ENCODE measurements at places on chromosomes 1 and 21.

DNA sequence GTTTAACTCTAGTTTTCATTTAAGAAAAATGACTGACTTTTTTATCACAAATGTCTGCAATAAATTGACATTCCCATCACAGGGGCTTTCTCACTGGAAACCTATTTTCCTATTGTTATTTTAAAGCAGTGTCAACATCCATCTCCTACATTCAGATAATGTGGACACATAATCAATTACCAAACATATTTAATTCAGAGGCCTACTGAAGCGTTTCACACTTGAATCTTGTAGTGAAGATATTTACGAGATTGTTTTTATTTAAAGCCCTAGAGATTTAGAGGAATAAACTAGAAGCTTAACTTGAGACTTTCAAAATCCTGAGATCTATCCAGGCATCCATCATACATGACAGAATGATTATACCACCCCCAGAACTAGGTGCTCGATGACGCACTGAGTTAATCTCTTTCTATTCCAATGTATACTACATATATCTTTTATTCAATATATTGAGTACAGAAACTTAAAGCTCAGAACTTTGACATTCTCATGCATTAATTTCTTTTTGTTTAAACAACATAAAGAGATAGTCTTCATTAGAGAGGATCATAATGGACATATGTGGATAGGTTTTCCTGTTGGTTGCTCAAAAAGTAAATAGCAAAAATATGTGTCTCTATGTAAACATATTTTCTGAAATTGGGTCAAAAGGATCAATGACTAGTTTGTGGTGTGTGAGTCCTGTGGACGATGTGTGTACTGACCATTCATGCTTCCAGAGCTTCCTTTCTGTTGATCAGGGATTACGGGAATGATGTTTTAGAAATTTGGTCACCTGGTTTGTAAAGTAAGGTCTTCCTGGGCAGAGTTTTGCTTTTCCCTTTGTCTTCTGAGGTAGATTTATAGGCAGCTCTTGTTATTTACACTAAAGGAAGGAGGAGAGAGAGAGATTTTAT, 171.5 kb upstream of the HMCN1 start:
- no peak for DNase-seq

GRCh38 chr1:180507795-180508724, 5.7 kb upstream of the ACBD6 start:
- DNase-seq = no peak

- no peak for DNase-seq
Measured at GRCh38 chr1:166840309-166841274, 1.3 kb downstream of the POGK start.

- DNase-seq = no peak
Measured at GRCh38 chr1:246765521-246765920, 41.3 kb downstream of the SCCPDH start.

DNA sequence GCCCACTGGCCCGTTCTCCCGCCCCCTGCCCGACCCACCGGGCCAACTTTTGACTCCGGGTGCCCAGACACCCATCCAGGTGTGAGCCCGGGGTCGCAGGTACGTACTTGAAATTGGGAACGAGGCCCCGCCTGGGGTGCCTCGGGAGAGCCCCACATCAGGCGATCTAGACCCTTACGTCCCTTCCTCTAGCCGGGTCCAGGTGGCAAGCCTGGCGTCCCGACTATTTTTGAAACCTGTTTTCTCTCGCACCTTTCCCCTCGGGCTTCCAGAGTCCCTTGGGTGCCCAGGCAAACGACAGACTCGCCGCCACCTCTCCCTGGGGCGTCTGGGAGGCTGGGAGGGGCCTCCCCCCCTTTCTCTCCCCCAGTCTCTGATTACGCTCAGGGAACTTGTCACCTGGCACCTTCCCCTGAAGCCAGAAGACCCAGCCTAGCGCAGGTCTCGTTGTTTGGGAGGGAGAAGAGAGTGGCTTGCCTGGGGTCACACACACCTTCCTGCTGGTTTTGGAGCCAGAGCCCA, 898 bp downstream of the LDLRAP1 start:
- no peak for DNase-seq

DNA sequence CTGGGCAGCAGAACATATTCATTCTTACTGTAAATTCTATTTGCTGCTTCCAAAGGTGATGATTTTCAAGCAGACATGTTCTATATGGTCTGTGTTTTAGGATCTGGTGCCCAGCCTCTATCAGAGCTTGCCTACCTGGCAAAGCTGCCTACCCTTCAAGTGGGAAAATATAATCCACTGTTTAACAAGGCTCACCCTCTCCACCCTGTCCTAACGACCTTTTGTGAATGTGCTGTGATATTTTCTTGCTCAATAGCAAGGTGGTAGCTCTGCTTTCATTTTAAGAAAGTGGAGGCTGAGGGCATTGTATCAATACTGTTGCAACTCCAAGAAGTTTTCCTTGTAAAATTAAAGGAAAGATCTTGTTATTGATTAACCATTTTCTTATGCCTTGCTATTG, 26.0 kb upstream of the AGO1 start:
- no peak for DNase-seq
